ENCODE measurements at places on chromosomes 1 and 21.

- DNase-seq, result no peak
These were observed 14.0 kb downstream of the PMF1 start for GRCh38 chr1:156226782-156227181.

DNA sequence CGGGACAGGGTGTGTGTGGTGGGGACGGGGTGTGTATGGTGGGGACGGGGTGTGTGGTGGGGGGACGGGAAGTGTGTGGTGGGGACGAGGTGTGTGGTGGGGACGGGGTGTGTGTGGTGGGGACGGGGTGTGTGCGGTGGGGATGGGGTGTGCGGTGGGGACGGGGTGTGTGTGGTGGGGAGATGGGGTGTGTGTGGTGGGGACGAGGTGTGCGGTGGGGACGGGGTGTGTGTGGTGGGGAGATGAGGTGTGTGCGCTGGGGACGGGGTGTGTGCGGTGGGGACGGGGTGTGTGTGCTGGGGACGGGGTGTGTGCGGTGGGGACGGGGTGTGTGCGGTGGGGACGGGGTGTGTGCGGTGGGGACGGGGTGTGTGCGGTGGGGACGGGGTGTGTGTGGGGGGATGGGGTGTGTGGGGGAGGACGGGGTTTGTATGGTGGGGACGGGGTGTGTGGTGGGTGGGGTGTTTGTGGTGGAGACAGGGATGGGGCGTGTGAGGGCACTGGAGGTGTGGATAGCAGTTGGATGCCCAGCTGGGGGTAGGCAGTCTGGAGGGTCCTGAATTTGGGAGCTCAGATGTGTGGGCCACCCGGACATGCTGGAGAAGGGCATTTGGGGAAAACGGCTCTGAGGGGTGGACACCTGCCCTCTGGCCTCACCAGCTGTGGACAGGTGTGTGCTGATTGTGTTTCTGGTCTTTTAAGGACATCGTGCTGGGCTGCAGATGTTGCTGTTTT, 16.9 kb downstream of the IBA57 start:
- DNase-seq, result no peak

DNA sequence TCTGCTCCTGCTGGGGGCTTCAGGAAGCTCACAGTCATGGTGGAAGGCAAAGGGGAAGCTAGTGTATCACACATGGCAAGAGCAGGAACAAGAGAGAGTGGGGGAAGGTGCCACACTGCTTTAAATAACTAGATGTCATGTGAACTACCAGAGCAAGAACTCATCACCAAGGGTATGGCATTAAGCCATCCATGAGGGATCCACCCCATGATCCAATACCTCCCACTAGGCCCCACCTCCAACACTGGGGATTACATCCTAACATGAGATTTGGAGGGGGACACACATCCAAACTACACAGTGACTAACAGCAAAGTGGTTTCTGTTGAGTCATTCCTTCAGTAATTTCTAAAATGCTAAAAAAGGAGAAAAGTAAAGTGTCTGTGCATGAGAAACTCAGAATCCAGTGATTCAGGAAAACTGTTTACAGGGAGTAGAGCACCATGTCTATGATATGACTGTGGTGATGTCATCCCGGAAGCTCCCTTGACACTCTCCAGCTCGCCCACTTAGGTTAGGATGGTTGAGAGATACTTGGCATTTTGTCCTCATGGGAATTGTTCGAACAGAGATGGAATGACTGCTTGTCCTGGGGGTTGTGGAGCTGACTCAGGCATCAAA, 50.3 kb downstream of the CHD1L start:
- peak; percentile 96 for DNase-seq

DNA sequence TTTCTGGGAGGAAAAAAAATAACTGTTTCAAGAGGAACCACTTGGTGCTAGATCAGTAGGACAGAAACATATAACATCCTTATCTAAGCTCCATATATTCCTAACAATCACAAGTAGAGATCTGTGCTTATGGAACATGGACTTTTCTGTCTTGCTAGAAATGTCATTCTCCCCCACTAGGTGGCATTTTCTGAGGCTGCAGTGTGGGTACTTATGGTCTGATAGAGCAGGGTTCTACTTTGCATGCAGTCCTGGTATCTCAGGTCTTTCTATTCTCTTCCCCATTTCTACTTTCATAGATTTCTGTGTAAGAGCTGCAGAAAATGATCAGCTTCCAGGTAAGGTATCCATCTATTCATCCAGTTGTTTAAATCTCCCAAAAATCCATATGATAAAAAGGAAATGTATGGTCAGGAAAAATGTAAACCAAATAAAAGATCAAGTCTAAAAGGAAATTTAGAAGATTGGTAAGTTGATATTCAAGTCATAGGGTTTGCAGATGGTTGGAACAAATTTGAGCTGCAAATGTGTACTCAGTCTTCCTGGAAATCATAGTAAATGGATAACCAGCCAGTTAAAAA, 1.5 kb downstream of the ZNF684 start:
- peak; percentile 62 for DNase-seq

DNA sequence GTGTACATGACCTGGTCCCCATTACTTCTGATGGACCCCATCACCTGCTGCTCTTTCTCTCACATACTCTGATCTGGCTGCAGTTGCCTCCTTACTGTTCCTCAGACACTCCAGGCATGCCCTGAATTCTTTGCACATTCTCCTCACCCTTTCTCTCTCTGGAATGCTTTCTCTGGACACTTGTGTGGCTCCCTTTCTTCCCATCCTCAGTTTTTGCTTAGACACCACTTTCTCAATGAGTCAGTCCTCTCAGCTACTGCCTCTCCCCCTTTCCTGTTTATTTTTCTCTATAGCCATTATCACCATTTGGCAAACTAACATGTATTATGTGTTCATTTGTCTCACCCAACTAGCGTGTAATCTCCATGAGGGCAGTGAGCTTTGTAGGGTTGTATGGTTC, 28.1 kb downstream of the PLXNA2 start:
- DNase-seq, result peak; percentile 57

GRCh38 chr1:218659911-218660677, 315.0 kb downstream of the TGFB2 start:
- peak; percentile 42 for DNase-seq

DNA sequence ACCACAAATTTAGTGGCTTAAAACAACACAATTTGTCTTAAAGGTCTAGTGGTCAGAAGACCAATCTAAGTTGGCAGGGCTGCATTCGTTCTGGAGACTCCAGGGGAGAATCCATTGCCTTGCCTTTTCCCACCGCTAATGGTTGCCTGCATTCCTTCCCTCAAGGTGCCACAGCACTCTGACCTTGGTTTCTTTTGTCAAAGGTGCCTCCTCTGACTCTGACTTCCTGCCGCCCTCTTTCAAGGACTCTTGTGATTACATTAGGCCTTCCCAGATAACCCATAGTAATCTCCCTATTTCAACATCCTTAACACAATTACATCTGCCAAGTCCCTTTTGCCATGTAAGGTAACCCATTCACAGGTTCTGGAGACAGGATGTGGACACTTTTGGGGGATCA, 145.3 kb downstream of the S1PR1 start:
- no peak for DNase-seq

- DNase-seq, result no peak
These were observed 53.7 kb upstream of the CACYBP start for GRCh38 chr1:174946031-174946430.

DNA sequence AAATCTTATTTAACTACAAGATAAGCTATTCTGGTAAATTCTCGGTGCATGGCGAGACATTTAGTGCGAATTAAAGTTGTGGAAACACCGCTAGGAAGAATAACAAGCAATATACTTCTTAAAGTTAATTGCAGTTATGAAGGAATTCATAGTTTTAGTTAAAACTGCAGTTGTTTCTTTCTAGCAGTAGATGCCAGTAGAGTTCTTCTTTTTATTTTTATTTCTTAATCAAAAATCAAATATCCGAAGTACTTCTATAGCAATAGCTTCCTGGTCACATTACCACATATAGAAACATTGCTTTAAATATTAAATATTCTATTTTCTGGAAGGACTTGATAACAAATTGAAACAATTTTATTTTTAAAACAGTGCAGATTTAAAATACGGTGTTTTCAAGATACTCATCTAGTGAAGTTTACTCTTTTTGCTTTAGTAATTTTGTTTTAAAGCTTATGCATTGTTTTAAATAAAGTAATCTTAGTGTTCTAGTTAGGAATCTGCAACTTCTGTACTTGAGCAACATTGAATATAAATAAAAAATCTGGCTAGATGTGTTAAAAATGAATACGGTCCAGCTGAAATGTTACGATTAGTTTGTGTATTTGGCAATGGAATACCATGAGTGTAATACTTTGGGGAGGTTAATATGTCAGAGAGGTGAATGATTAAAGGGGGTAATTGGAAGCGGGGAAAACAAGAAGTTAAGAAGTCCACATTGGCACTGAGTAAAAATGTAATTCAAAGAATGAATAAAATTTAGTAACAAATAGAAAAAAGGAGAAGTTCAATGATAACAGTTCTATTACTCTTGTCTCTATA, 2.7 kb upstream of the PRKACB start:
- no peak for DNase-seq

DNA sequence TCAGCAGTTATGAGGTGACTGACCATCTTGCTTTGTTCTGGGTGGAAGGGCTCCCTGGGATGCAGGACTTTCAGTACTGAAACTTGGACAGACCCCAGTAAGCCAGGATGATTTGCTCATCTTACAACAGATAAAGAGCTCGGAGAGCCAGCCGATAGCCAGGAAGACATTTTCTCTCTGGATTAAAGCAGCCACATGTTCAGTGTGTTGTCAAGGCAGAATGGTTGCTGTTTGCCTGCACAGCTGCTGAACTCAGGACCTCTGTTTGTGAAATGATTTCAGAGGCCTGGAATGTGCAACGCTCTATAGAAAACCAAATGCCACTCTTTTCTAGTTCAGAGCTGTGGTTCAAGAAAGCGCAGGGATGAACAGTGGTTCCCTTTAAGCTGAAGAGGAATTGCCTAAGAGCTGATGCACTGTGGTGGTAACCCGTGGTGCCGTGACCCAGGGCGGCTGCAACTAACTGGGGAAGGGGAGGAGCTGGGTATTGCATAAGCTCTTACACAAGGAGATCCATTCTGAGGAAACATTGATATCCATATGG, 40.7 kb downstream of the CASQ2 start:
- DNase-seq, result peak; percentile 95

GRCh38 chr1:109794319-109795132, 30.8 kb upstream of the EPS8L3 start:
- no peak for DNase-seq

GRCh38 chr1:86259390-86259789, 102.8 kb upstream of the COL24A1 start:
- peak; percentile 20 for DNase-seq

GRCh38 chr1:228142701-228143136, 2.6 kb downstream of the GUK1 start:
- no peak for DNase-seq

DNA sequence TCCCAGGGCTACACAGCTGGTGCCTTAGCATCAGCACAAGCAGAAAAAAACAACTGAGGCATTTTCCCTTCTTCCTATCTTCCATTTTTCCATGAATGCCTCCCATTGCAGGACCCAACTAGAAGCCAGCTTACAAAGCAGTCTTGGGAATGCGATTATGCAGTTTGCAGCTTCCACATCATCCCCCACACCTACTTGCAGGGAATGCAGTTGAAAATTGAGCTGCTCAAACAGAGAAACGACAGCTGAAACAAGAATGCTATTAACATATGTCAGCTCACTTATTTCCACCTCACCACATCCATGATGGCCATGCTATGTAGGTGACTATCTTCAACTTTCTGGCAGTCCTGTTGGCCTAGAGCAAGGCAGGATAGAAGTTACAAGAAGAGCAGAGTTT, 150.6 kb upstream of the KCTD3 start:
- no peak for DNase-seq
